Kidney glomerular epithelial cell (primary cell): ENCODE measurements at places on chromosomes 5 and 9.

GRCh38 chr9:134144801-134145200, 8.9 kb downstream of the WDR5 start:
- DNase-seq, result no peak

DNA sequence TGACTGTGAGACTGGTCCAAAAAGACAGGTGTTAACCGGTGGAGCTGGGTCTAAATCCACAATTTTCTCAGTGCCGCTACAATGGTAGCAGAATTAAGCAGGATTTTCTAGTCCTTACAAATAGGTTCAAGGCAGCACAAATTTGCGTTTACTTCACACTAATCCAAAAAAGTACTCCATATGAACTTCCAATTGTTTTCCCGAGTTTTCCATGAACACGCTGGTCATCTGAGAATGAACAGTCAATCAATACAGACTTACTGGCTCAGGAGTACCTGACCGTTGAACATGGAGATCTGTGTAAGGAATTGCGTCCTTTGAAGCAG, 709 bp downstream of the SLC35D2 start:
- no peak for DNase-seq

DNA sequence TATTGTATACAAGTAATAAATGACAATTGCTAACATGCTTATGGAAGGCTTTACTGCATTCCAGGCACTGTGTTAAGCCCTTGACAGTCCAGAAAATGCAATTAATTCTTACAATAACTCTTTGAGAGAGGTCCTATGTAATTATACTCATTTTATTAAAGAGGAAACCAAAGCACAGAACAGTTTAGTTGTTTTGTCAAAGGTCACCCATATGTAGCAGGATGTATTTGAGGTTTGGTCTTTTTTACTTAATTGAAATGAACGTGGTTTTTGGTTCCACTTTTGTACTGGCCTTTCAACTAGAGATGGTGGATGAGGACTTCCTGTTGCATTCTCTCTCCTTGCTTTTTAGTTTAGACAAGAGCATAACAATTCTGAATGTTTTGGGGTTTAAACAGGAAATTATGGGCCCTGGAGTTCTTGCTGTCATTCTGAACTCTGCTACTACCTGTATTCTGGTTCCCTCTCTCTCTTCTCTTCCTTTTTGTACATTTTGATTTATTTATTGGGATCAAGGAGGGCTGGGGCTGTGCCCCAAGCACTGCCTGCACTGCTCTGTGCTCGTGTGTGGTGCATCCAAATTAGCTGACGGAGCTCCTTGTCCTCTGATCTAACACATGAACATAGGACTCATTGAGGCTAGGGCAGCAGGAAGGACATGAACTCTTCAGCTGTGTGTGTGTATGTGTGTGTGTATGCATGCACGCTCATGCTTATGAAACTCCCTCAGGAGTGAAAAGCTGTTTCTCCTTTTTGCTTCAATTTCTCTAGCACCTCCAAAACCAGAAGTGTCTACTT, 47.4 kb downstream of the SLC28A3 start:
- DNase-seq, result no peak

DNA sequence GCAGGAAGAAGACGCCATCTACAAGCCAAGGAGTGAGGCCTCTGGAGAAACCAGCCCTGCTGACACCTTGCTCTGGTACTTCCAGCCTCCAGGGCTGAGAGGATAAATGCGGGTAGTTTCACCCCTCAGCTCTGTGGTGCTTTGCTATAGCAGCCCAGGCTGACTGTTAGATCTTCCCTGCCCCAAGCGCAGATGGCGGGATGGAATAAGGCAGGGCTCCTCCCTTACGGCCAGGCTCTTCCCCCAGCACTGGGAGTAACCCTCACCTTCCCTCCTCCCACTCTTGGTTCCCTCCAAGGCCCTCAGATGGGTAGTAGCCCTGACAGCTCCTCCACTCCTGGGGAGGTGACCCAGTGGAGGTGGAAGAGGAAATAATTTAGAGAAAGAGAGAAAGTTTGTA, 285.1 kb downstream of the GADD45G start:
- DNase-seq, result no peak

GRCh38 chr5:35618304-35618636, 607 bp downstream of the SPEF2 start:
- DNase-seq, result peak; percentile 17

GRCh38 chr9:117555964-117556629, 141.2 kb upstream of the ASTN2 start:
- DNase-seq, result peak; percentile 35

DNA sequence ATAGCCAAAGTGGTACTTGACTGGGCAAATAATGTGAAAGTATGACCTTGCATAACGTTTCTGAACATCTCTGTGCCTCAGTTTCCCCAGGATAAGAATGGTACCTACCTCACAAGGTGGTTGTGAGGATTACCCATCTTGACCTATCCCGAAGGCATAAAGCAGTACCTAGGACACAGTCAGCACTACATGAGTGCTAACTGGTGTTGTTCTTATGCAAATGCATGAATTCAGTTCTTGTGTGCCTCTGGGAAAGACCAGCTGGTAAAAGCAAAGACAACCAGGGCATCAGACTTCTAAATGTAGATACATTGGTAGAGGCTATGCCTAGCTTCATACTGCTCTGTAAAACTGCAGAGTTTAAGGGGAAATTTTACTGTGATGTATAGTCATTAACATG, 21.8 kb upstream of the TMEM252 start:
- no peak for DNase-seq

DNA sequence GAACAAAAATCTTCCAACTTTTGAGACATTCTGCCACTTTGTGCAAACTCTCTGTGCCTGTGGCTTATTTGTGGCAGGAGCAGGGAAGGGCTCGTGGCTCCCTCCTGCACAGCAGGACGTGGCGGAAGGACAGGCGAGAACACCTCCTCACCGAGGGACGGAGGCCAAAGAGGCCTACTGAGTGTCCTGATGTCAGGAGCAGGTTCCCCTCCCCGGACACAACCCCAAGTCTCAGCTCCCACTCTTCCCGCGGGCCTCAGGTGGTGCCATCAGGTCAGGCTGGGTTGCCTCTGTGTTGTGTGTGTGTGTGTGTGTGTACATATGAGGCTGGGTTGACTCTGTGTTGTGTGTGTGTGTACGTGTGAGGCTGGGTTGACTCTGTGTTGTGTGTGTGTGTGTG, 136.8 kb upstream of the LPCAT1 start:
- DNase-seq, result no peak

GRCh38 chr5:79849486-79850315, 141.4 kb downstream of the MTX3 start:
- no peak for DNase-seq
